ENCODE measurements at places on chromosomes 16 and 17.
A peak's percentile ranks its signal among the peaks of the same experiment; 100 is the strongest.

DNA sequence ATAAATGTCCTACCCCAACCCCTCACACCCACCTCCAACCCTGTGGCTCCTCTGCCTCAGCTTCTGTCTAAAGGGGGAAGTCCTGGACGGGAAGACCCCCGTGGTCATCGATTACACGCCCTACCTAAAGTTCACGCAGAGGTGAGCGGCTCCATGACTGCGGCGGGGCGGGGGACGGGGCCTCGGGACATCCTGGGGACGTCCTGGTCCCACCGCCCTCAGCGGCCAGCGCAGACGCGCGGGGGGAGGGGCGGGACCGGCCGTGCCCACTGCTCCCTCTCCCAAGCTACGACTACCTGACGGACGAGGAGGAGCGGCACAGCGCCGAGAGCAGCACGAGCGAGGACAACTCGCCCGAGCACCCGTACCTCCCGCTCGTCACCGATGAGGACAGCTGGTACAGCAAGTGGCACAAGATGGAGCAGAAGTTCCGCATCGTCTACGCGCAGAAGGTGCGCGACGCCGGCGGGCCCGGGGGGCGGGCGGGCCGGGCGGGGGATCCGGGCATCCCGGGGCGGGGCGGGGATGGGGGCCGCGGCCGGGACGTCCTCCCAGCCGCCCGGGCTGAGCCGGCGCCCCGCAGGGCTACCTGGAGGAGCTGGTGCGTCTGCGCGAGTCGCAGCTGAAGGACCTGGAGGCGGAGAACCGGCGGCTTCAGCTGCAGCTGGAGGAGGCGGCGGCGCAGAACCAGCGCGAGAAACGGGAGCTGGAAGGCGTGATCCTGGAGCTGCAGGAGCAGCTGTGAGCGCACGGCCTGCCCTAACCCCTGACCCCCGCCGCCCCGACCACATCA is 6.7 kb downstream of the RUNDC3A start:
- no peak for DNase-seq

DNA sequence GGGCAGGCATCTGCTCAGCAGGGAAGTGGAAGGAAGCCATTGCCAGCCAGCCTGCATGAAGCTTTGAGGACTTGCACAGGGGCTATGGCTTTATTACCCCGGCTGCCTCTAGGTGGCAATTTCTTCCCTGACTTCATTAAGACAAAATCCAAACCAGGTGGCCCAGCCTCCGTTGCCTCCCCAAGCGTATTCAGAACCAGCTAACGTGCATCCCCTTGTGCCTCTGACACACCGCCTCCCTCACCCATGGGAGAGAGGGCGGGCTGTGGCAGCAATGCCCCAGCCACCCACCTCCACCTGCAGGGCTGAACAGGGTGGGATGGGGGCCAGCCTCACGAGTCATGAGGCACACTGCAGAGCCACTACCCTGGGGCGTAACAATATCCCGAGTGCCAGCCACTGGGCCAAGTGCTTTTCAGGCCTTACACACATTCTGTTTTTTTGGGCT is 6.8 kb downstream of the KIFC3 start:
- DNase-seq, result peak; percentile 52

GRCh38 chr17:15262291-15263205 is 2.6 kb downstream of the PMP22 start:
- DNase-seq, result peak; percentile 86

DNA sequence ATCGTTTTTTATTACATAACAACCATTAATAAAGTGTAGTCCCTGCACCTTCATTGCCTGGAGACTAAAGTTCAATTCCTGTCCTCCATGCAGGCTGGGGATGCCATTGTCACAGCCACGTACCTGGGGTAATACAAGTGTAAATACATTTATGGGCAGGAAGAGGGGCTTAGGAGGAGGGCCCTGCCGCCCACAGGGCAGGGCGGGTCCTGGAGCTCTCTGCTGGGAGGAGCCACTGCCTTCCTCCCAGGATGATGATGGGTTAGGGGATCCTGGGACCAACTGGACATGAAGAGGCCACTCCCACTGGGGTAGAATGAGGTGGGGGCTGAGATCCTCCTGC is 44.1 kb upstream of the SLC38A10 start:
- no peak for DNase-seq

DNA sequence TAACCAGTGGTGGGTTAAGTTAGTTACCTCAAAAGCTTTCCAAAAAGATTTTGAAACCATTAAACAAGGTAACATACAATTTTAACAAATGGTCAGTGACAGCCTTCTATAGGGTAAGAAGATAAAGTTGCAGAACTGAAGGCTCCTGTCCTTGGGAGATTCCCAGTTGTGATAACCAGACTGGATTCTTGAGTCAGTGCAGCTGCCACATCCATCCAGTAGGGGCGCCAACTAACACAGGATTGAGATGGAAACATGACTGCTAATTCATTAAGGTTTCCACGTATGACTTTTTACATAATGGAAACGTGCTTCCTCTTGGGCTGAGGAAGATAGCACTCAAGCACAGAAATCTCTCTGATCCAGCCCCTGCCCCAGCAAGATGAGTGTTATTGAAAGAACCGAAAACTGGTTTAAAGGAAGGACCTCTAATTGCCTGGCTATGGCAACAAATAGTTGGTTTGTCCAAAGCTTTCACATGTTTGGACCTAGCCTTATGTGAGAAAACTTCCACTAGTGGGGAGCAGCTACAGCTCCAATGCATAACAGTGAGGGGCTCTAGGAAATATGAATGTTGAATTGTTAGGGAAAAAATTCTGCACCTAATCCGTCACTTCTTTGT is 269.8 kb upstream of the MYOCD start:
- DNase-seq, result no peak

DNA sequence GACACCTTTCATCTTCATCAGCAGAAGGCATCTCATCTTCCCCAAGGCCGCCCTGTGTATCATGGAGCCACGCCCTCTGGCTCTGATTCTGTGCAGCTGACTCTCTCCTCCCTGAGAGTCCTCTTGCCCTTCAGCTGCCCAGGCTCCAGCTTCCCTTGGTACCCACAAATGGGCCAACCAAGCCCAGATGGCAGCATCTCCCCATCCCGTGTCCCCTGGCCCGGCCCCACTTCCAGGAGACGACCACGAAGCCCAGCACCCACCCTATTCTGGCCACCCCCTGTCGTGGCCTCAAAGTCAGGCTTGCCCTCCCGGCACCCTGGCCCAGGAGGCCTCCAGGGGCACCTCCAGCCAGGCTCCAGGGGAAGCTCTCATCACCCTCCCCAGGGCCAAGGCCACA is 31.3 kb upstream of the KSR1 start:
- DNase-seq, result no peak

- DNase-seq, result peak; percentile 73
Measured at GRCh38 chr16:20866145-20866772, 33.9 kb downstream of the DCUN1D3 start.

GRCh38 chr16:56289862-56290261 is 98.6 kb downstream of the GNAO1 start:
- DNase-seq, result no peak

DNA sequence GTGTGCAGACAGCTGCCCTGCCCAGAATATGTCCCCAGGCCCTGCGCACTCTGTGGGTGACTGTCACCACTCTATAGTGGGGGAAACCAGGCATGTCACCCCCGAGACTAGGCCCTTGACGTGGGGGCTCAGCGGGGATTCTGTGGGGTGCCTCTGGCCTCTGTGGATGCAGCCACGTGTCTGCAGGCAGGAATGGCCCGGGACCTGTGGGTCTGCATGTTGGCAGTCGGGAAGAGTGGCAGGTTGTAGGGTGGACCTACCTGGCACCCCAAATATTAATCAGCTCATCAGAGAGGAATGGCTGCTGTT is 954 bp downstream of the IL32 start:
- DNase-seq, result no peak

GRCh38 chr17:45355087-45355486 is 38.3 kb upstream of the MAP3K14 start:
- no peak for DNase-seq

DNA sequence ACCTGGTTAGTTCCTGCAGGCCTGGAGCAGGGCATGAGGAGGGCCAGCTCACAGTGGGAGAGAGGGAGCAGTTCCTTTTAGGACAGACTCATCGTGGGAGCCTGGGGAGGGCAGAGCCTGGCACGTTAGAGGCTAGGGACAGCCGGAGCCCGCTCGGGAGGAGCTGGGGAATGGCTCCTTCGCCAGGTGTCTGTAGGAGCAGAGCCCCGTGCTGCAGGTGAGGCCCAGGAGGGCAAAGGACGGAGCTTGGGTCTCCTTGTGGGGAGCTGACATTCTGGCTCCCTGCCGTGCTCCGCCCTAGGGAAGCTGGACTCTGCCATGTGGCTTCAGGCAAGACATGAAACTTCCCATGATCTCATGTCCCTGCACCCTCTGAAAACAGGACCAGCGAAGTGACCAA is 18.7 kb upstream of the MTSS2 start:
- no peak for DNase-seq

GRCh38 chr16:88737298-88738150 is 31.2 kb downstream of the CTU2 start:
- peak; percentile 73 for DNase-seq

- DNase-seq, result no peak
Measured at GRCh38 chr17:15454346-15454745, 13.1 kb downstream of the CDRT4 start.

DNA sequence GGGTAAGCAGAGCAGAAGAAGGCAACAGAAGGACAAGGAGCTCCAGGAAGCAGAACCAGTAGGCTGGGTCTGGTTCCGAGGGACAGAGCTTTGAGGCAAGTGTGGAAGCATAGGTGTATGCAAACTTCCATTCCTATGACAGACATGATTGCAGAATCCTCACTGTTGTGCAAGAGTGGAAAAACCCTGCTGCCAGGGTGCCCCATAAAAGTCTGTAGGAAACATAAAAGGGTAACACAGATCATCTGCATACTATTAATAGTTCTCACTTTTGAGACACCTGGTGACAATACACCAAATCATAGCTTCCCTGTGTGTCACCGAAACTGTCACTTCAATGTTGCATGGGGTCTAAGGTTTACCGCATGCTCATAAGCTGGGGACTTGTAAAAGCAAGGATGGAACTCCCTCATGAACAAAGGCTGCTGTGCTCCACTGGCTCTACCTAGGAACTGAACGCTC is 39.7 kb downstream of the ARHGAP17 start:
- no peak for DNase-seq

GRCh38 chr16:87507351-87508069 is 14.7 kb upstream of the ZCCHC14 start:
- DNase-seq, result no peak

DNA sequence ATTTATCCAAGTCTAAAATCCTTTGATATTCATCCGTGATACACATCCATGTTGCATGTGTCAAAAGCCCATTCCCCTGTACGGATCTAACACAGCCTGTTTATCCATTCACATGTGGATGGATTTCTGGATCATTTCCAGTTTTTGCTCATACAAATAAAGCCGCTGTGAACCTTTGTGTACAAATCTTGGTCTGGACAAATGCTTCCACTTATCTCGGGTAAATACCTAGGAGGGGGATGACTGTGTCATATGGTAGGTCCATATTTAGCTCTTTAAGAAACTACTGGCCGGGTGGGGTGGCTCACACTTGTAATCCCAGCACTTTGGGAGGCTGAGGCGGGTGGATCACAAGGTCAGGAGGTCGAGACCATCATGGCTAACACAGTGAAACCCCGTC is 6.3 kb upstream of the TBCD start:
- DNase-seq, result no peak

GRCh38 chr16:19666477-19666876 is 51.5 kb downstream of the KNOP1 start:
- no peak for DNase-seq

DNA sequence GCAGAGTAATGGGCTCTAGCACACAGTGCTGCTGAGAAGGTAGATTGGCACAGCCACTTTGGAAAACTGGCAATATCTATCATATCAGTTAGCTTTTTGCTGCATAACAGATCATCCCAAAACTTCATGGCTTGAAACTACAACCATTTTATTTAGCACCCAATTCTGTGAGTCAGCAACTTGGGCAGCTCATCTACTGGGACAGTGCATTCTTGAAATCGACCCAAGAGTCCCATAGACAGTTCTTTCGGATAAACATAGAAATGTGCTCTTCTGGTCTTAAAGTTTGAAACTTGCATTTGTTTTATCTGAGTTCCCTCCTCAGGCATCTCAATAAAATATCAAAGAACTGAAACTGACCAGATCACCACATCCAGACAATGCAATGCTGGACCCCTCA is 76.7 kb downstream of the CEP112 start:
- peak; percentile 39 for DNase-seq

GRCh38 chr16:46607529-46607928 is 13.7 kb downstream of the SHCBP1 start:
- peak; percentile 50 for DNase-seq

GRCh38 chr17:19718041-19718612 is 1.7 kb upstream of the SLC47A2 start:
- no peak for DNase-seq

GRCh38 chr17:7034955-7035590 is 742 bp upstream of the SLC16A13 start:
- DNase-seq, result no peak

DNA sequence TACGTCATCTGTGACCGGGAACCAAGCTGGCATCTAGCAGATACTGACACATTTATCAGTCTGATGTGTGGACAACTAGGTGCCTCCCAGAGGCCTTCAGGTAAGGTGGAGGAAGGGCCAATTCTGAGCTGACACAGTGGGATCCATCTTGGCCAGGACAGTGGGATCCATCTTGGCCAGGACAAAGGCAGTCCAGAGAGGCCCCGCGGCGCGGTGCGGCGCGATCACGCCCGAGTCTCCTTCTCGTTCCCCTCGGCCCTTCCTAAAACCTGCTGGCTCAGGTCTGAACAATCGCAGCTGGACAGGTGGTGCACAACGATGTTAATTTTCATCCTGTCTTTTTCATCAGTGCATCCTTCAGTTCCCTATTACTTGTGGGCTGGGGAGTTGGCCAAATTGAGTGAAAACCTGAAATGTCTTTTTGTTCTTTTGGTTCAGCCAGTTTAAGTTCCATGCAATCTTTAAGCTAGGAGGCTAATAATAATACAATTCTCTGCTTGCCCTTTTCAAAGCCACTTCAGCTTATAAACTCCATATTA is 486 bp upstream of the WSB1 start:
- DNase-seq, result no peak

DNA sequence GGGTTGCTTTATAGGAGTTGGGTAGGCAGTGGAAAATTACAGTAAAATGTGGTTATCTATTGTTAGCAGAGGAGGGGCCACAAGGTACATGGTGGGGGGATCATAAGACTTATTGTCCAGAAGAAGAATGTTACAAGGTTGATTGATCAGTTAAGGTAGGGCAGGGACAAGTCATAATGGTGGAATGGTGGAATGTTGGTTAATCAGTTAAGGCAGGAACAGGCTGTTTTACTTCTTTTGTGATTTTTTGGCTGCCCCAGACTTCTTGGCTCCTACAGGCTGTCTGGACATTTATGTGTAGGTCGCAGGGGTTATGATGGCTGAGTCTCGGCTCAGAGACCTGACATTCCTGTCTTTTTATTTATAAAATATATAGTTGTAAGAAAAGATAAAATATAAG is 2277.1 kb downstream of the TP53TG3F start:
- DNase-seq, result no peak

Data from fibroblast of skin of abdomen (primary cell).